ENCODE measurements at places on chromosomes 6 and 20. TPM values are rescaled to one million over a fixed set of nuclear protein-coding genes. Genes with fewer than 3 reads are reported as not detected.

GRCh38 chr6:122838060-122838780 lies 49.2 kb downstream of the SMPDL3A start:
- no peaks in the 10 kb centered on the region for H3K36me3 ChIP-seq
- peak; percentile 34 for DNase-seq
- H3K4me3 ChIP-seq = no peak overlapping the region

CLPSL2 gene
- not detected for polyA plus RNA-seq

GRCh38 chr20:44738813-44739477 lies 6.7 kb upstream of the KCNK15 start:
- H3K27ac ChIP-seq = no peak overlapping the region
- peak; percentile 83 for DNase-seq
- H3K27me3 ChIP-seq = no peaks in the 10 kb centered on the region
- H3K36me3 ChIP-seq = no peaks in the 10 kb centered on the region
- H3K4me1 ChIP-seq = no peaks in the 10 kb centered on the region

GRCh38 chr6:48486876-48487275 lies 375.9 kb upstream of the PTCHD4 start:
- DNase-seq = no peak
- no peaks in the 10 kb centered on the region for H3K36me3 ChIP-seq
- H3K4me1 ChIP-seq = no peaks in the 10 kb centered on the region
- no peak overlapping the region for H3K27ac ChIP-seq

DNA sequence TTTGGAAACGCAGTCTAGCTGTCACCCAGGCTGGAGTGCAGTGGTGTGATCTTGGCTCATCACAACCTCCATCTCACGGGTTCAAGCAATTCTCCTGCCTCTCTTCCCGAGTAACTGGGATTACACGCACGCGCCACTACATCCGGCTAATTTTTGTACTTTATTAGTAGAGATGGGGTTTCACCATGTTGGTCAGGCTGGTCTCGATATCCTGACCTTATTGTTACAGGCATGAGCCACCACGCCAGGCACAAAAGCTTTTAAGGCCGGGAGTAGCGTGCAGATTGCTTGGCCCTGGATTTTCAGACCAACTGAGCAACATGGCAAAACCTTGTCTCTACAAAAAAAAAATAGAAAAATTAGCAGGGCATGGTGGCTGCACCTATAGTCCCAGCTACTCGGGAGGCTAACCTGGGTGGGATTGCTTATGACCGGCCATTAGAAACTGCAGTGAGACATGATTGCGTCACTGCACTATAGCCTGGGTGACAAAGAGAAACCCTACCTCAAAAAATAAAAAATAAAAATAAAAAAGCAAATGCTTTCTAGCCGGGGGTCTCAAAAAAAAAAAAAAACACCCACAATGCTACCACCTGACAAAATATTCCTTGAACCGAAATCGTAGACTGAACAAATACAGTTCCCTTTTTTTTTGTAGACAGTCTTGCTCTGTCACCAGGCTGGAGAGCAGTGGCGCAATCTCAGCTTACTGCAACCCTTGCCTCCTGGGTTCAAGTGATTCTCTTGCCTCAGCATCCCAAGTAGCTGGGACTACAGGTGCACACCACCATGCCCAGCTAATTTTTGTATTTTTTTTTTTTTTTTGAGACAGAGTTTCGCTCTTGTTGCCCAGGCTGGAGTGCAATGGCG lies 15.0 kb downstream of the RBM39 start:
- no peak overlapping the region for H3K4me3 ChIP-seq
- H3K27ac ChIP-seq = no peak overlapping the region

GNRH2 gene
- polyA plus RNA-seq = 0.83 TPM

- H3K4me3 ChIP-seq = no peak overlapping the region
- no peaks in the 10 kb centered on the region for H3K27me3 ChIP-seq
- H3K36me3 ChIP-seq = no peaks in the 10 kb centered on the region
- no peak overlapping the region for H3K27ac ChIP-seq
- peak; percentile 11 for DNase-seq
Measured at GRCh38 chr6:105077596-105078385, 102.0 kb downstream of the POPDC3 start.

SOX18 gene
- 0.67 TPM for polyA plus RNA-seq

DNA sequence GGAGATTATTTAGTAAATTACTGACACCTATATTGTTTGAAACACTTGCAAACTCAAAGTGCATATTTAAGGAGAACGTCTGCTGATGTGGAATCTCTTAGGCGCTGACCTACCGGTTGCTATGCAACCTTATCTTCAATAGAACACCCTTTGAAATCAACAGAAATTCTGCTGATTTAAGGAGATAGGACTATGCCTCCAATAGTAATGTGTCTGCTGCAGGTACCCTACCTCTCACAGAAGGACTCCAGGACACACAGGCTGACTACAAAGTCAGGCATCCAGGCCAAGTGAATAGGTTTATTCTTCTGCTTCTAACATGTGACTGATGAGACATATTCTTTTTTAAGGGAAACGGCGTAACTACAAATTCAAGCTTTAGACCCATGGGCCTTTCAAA lies 311.7 kb downstream of the CBLN4 start:
- no peaks in the 10 kb centered on the region for H3K4me1 ChIP-seq
- H3K36me3 ChIP-seq = no peaks in the 10 kb centered on the region
- no peaks in the 10 kb centered on the region for H3K27me3 ChIP-seq
- DNase-seq = no peak
- no peak overlapping the region for H3K27ac ChIP-seq

KIZ gene
- polyA plus RNA-seq = 38.4 TPM

GRCh38 chr6:27502508-27503435 lies 29.9 kb upstream of the ZNF184 start:
- H3K27me3 ChIP-seq = peaks cover 20% of the 10 kb centered on the region
- H3K4me1 ChIP-seq = no peaks in the 10 kb centered on the region
- H3K27ac ChIP-seq = peak overlapping the region; percentile 29
- peak; percentile 65 for DNase-seq
- H3K4me3 ChIP-seq = no peak overlapping the region
- no peaks in the 10 kb centered on the region for H3K36me3 ChIP-seq

NINL gene
- polyA plus RNA-seq = 1.1 TPM

ZC2HC1B gene
- polyA plus RNA-seq = not detected

DNA sequence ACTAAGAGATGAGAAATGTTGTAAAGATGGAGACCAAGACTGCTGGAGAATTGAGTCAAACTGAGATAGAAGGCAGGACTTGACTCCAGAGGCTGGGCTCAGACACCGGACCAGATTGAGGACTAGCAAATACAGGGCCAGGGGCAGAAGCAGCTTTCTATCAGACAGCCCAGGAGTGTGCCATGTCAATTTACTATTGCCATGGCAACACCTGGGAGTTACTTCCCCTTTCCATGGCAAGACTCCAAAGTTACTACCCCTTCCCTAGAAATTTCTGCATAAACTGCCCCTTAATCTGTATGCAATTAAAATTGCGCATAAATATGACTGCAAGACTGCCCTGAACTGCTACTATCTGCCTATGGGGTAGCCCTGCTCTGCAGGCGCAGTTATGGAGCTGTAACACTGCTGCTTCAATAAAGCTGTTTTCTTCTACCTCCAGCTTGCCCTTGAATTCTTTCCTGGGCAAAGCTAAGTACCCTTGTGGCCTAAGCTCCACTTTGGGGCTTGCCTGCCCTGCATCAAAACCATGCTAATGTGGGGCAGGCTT lies 90.1 kb upstream of the EDN1 start:
- H3K4me1 ChIP-seq = no peaks in the 10 kb centered on the region
- no peak overlapping the region for H3K4me3 ChIP-seq
- H3K27me3 ChIP-seq = no peaks in the 10 kb centered on the region
- H3K36me3 ChIP-seq = no peaks in the 10 kb centered on the region
- no peak for DNase-seq

- no peaks in the 10 kb centered on the region for H3K36me3 ChIP-seq
- no peak overlapping the region for H3K4me3 ChIP-seq
- no peak overlapping the region for H3K27ac ChIP-seq
- peaks cover 13% of the 10 kb centered on the region for H3K4me1 ChIP-seq
- H3K27me3 ChIP-seq = no peaks in the 10 kb centered on the region
- DNase-seq = no peak
Measured at GRCh38 chr6:157063923-157064322, 259.4 kb downstream of the TMEM242 start.

GRCh38 chr6:143405373-143406154 lies 44.9 kb downstream of the ADAT2 start:
- no peak for DNase-seq
- no peaks in the 10 kb centered on the region for H3K27me3 ChIP-seq
- no peaks in the 10 kb centered on the region for H3K36me3 ChIP-seq
- no peaks in the 10 kb centered on the region for H3K4me1 ChIP-seq
- H3K27ac ChIP-seq = no peak overlapping the region

- H3K4me1 ChIP-seq = no peaks in the 10 kb centered on the region
- DNase-seq = no peak
- H3K4me3 ChIP-seq = no peak overlapping the region
- H3K27me3 ChIP-seq = no peaks in the 10 kb centered on the region
- no peaks in the 10 kb centered on the region for H3K36me3 ChIP-seq
Measured at GRCh38 chr6:30987304-30987703, 3.8 kb downstream of the MUC21 start.

DNA sequence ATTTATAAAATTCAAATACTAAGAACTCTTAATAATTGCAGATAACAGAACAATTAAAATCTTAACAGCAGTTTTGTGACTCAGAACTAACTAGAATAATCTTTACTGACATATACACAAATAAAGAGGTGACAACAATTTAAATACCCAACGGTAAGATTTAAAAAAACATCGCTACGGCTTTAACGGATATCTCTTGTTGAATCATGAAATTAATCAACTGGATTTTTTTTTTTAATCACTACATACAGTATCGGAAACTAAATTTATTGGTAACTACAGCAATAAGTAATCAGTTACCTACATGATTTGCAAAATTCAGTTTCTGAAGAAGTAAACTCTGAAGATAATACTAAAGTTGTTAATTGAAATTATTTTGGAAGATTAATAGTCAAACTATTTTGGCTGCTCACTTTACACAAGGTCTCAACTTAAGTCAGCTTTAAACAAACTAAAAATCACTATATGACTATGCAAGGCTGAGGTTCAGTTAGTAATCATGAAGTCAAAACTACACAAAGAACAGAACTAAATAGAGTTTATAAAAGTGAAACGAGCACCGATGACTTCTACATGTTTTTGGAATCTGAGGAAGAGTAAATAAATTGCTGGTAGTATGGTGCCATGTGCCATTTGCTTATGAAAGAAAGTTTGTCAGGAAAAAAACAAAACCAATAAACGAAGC lies 128.8 kb downstream of the HUS1B start:
- no peaks in the 10 kb centered on the region for H3K27me3 ChIP-seq
- H3K4me3 ChIP-seq = no peak overlapping the region
- peaks cover 13% of the 10 kb centered on the region for H3K36me3 ChIP-seq
- no peaks in the 10 kb centered on the region for H3K4me1 ChIP-seq
- DNase-seq = no peak

DNA sequence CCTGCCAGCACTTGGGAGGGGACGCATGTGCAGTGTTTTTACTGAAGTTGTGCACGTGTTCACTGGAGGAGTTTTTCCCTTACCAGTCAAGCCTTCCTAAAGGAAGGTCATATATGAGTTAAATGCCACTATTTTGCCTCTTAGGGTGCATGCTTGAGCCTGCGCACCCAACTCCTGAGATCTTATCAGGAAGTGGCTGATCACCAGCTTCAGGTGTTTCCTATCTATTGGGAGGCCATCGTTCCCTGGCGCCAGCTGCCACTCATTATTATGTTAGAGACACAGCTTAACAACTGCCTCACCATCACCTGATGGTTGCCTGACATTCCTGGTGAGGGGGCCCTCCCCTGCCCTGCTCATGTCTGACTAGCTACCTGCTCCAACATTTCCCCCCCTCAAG lies 8.5 kb downstream of the ERVFRD-1 start:
- H3K27me3 ChIP-seq = no peaks in the 10 kb centered on the region
- no peaks in the 10 kb centered on the region for H3K36me3 ChIP-seq
- H3K4me3 ChIP-seq = no peak overlapping the region
- H3K27ac ChIP-seq = no peak overlapping the region
- no peak for DNase-seq
- H3K4me1 ChIP-seq = no peaks in the 10 kb centered on the region

DNA sequence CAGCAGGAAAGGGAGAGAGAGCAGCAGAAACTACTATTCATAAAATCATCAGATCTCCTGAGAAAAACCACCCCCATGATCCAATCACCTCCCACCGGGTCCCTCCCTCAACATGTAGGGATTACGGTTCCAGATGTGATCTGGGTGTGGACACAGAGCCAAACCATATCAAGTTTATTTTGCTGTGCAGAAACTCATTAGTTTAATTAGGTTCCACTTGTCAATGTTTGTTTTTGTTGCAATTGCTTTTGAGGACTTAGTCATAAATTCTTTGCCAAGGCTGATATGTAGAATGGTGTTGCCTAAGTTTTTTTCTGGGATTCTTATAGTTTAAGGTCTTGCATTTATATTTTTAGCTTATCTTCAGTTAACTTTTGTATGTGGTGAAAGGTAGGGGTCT lies 422.0 kb upstream of the HS3ST5 start:
- H3K27me3 ChIP-seq = no peaks in the 10 kb centered on the region
- no peaks in the 10 kb centered on the region for H3K4me1 ChIP-seq
- no peaks in the 10 kb centered on the region for H3K36me3 ChIP-seq
- no peak overlapping the region for H3K4me3 ChIP-seq
- no peak overlapping the region for H3K27ac ChIP-seq

GRCh38 chr20:17407550-17407949 lies 123.6 kb downstream of the BFSP1 start:
- H3K27ac ChIP-seq = no peak overlapping the region
- no peaks in the 10 kb centered on the region for H3K27me3 ChIP-seq

- no peaks in the 10 kb centered on the region for H3K4me1 ChIP-seq
- no peak for DNase-seq
- H3K4me3 ChIP-seq = no peak overlapping the region
- H3K36me3 ChIP-seq = no peaks in the 10 kb centered on the region
- no peak overlapping the region for H3K27ac ChIP-seq
Measured at GRCh38 chr6:151176911-151177770, 62.6 kb upstream of the AKAP12 start.

DNA sequence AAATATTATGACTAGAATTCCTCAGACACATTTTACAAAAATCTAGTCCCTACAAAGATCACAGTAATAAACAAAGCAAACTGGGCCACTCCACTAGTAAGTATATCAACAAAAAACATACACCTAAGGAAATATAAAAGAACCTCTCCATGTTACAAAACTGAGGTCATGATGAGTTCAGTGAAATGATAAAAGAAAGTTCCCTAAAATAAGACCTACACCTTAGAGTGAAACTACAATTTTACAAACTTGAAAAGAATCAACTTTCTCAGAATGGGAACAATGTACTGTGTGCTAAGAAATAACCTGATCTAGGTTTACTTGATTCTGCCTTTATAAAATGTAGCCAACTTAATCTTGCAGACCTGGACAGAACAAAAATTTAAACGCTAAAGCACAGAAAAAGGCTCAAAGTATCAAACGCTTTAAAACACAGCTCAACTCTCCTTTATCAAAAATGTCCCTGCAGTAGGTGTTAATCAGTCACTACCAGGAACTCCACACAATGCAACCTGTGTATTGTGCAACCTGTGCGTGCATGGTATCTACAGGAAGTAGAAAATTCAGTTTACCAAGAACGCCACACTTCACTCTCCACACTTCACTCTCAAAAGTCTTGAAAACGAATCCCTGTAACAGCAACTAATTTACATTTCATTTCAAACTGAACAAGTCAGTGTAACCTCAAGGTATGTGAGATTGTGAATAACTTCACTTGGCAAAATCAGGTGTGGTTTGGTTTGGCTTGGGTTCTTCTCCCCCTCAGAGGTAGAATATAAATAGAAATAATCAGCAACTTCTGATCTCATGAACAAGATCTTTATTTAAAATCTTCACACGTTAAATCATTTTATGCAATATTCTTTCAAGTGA lies 1.8 kb downstream of the RALGAPA2 start:
- peak overlapping the region; percentile 85 for H3K27ac ChIP-seq
- no peaks in the 10 kb centered on the region for H3K27me3 ChIP-seq
- H3K4me3 ChIP-seq = peak overlapping the region; percentile 100

- no peaks in the 10 kb centered on the region for H3K27me3 ChIP-seq
- no peak overlapping the region for H3K4me3 ChIP-seq
- H3K4me1 ChIP-seq = no peaks in the 10 kb centered on the region
- DNase-seq = no peak
Measured at GRCh38 chr6:135403584-135403983, 94.0 kb downstream of the AHI1 start.
